ENCODE measurements at places on chromosomes 3 and 15.
A peak's percentile ranks its signal among the peaks of the same experiment; 100 is the strongest.

- H3K4me1 ChIP-seq = no peaks in the 10 kb centered on the region
- H3K36me3 ChIP-seq = no peaks in the 10 kb centered on the region
- no peak overlapping the region for H3K27ac ChIP-seq
- H3K27me3 ChIP-seq = peaks cover 6% of the 10 kb centered on the region
Measured at GRCh38 chr3:8560366-8561007, 58.9 kb downstream of the LMCD1 start.

GRCh38 chr3:154144825-154145465 is 23.8 kb downstream of the ARHGEF26 start:
- DNase-seq = no peak
- no peaks in the 10 kb centered on the region for H3K27me3 ChIP-seq
- H3K36me3 ChIP-seq = no peaks in the 10 kb centered on the region

DNA sequence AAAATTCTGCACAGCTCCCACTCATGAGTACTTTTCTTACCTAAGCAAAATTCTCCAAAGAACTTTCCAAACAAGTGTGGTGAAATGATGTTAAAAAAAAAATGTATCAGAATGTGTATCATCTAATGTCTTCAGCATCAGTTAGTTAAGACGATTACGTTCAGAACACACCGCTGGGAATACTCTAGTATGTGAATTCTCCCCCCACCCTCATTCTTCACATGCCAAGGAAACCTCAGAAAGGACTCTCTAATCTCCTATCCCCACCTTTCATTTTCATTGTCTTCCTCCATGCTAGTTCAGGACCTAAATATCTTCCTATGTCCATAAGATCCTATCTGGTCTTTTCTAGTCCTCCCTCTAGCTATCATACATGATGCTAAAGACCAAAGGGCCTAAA is 457.4 kb downstream of the SHQ1 start:
- H3K36me3 ChIP-seq = peaks cover 11% of the 10 kb centered on the region
- DNase-seq = no peak
- H3K27me3 ChIP-seq = no peaks in the 10 kb centered on the region
- H3K27ac ChIP-seq = no peak overlapping the region
- H3K4me3 ChIP-seq = no peak overlapping the region
- H3K4me1 ChIP-seq = peaks cover 27% of the 10 kb centered on the region

DNA sequence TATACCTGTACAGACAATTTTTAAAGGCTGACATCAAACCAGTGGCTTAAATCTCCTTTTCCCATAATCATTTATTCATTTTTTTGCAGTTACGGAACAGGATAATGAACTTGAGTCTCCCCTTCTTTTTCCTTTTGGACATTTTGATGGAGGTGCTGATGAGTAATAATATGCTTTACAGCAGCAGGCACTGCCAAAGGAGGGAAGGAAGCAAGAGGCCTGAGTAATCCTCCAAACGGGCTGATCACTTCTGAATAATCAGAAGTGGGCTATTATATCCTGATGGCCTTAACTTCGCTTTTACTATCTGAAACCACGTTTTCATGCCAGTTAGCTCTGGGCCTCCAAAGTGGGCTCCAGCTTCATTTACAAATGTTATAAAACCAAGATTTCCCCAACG is 527.2 kb downstream of the FOXP1 start:
- DNase-seq = no peak
- H3K27me3 ChIP-seq = no peaks in the 10 kb centered on the region
- H3K36me3 ChIP-seq = peaks cover 42% of the 10 kb centered on the region
- peaks cover 58% of the 10 kb centered on the region for H3K4me1 ChIP-seq

GRCh38 chr3:150656316-150656715 is 47.4 kb downstream of the ERICH6 start:
- no peak for DNase-seq
- no peak overlapping the region for H3K4me3 ChIP-seq
- H3K4me1 ChIP-seq = peaks cover 7% of the 10 kb centered on the region
- no peaks in the 10 kb centered on the region for H3K36me3 ChIP-seq
- H3K27me3 ChIP-seq = no peaks in the 10 kb centered on the region

GRCh38 chr3:185680231-185680630 is 94.1 kb downstream of the SENP2 start:
- no peaks in the 10 kb centered on the region for H3K4me1 ChIP-seq
- H3K27ac ChIP-seq = no peak overlapping the region
- no peak overlapping the region for H3K4me3 ChIP-seq
- H3K36me3 ChIP-seq = no peaks in the 10 kb centered on the region
- DNase-seq = no peak

DNA sequence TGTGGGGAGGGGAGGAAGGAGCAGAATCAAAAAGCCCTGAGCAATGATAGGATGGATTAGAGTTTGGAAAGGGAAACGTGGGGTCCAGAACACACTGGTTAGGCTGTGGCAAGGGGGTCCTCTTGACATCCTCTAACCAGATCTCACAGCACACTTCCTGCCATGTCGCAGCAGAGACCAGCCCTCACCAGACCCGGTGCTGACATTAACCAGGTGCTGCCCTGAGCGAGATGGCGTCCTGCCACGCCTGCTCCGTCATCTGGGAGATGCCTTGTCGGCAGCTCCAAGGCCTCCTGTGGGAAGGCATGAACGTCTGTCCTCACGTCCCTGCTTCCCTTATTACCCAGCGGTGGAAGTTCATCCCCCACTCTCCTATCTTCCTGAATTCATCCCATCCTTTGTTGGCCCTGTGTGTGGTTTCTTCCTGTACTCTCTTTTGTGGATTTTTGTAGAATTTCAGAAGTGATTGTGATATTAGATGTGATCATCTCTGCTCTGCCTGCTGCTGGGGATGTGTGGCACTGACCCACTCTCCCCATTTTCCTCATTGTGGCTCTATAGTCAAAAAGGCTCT is 29.4 kb upstream of the MYZAP start:
- H3K4me1 ChIP-seq = peaks cover 65% of the 10 kb centered on the region
- peaks cover 2% of the 10 kb centered on the region for H3K36me3 ChIP-seq
- DNase-seq = no peak
- H3K27ac ChIP-seq = peak overlapping the region; percentile 89
- peaks cover 9% of the 10 kb centered on the region for H3K27me3 ChIP-seq

DNA sequence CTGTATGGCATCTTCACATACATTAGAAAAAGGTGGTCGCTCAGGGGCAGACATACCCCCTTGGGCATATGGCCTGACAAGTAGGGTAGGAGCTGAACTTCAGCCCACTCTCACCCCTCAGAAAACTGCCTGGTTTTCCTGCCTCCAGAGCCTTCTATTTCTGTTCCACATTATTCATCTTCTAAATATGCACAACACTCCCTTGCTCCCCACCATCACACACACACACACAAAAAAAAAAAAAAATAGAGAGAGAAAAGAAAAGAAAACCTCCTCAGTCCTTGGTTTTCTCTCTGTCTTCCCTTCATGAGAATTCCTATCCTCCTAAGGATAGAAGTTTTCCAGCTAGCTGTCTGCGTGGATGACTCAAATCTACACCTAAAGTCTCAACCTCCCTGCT is 5.6 kb upstream of the ROPN1 start:
- no peak overlapping the region for H3K27ac ChIP-seq
- no peaks in the 10 kb centered on the region for H3K4me1 ChIP-seq
- H3K27me3 ChIP-seq = peaks cover 15% of the 10 kb centered on the region
- no peak for DNase-seq

DNA sequence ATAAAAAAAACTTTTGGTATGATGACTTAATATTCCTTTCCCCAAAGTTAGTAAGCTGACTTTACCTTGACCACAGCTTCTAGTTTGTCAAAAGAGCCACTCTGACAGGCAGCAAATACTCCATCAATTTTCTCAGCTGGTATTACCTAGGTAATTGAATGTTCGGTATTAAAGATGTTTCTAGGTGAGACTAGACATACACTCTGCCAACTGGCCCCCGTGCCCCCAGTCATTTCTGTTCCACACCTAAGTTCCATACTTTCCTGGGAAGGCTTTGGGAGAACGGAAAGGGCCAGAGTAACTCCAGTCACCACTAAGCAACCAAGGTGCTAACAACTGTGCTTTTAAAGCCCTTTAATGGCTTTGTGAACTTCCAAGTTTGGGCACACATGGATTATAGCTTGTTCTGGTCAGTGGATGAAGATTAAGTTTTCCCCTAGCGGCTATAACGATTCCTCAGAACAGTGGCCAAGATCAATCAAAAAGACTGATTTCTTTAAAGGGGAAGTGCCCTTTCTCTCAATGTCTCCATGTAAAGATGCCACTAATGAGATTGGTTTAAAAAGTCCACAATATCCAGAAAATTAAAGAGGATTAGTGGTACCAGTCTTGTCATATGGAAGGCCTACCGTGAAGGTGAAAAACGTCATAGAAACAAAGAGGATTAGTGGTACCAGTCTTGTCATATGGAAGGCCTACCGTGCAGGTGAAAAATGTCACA is 7.0 kb downstream of the EIF4A2 start:
- H3K27ac ChIP-seq = peak overlapping the region; percentile 87
- peaks cover 19% of the 10 kb centered on the region for H3K4me1 ChIP-seq
- no peaks in the 10 kb centered on the region for H3K27me3 ChIP-seq
- DNase-seq = no peak
- peaks cover 39% of the 10 kb centered on the region for H3K36me3 ChIP-seq

- H3K36me3 ChIP-seq = no peaks in the 10 kb centered on the region
- H3K4me3 ChIP-seq = no peak overlapping the region
- no peak overlapping the region for H3K27ac ChIP-seq
Measured at GRCh38 chr15:85984241-85984640, 95.4 kb upstream of the AGBL1 start.

DNA sequence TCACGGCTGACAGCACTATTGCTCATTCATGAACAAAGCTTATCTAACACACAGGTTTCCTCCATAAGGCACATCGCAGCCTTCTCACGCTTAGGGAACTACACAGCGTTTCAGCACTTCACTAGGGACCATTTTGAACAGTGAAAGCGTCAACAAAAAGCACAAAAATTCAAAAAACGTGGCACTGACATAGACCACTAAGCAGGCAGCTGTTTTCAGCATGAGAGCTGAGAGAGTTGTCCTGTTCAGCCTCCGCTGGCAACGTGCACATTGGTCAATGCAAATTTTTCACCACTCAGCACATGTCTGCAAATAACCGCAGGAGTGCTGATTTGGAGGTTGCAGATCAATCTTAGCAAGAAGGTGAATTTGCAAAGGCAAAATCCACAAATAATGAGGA is 109.2 kb downstream of the LRRK1 start:
- H3K27ac ChIP-seq = no peak overlapping the region
- peaks cover 93% of the 10 kb centered on the region for H3K36me3 ChIP-seq
- H3K27me3 ChIP-seq = no peaks in the 10 kb centered on the region
- peaks cover 2% of the 10 kb centered on the region for H3K4me1 ChIP-seq
- no peak overlapping the region for H3K4me3 ChIP-seq
- DNase-seq = no peak

- H3K27me3 ChIP-seq = peaks cover 71% of the 10 kb centered on the region
- no peak overlapping the region for H3K27ac ChIP-seq
- no peak for DNase-seq
- no peaks in the 10 kb centered on the region for H3K36me3 ChIP-seq
Measured at GRCh38 chr3:66593978-66594377, 93.2 kb upstream of the LRIG1 start.

- peaks cover 55% of the 10 kb centered on the region for H3K36me3 ChIP-seq
- no peaks in the 10 kb centered on the region for H3K27me3 ChIP-seq
- H3K27ac ChIP-seq = peak overlapping the region; percentile 100
- peaks cover 48% of the 10 kb centered on the region for H3K4me1 ChIP-seq
- peak overlapping the region; percentile 88 for H3K4me3 ChIP-seq
Measured at GRCh38 chr3:49723296-49723627, 489 bp downstream of the GMPPB start.

GRCh38 chr15:78175330-78175729 is 26.2 kb downstream of the IDH3A start:
- no peak overlapping the region for H3K27ac ChIP-seq
- no peaks in the 10 kb centered on the region for H3K27me3 ChIP-seq
- peaks cover 26% of the 10 kb centered on the region for H3K36me3 ChIP-seq
- H3K4me1 ChIP-seq = peaks cover 41% of the 10 kb centered on the region

- H3K4me3 ChIP-seq = no peak overlapping the region
- no peaks in the 10 kb centered on the region for H3K27me3 ChIP-seq
- DNase-seq = no peak
- H3K36me3 ChIP-seq = peaks cover 5% of the 10 kb centered on the region
- H3K27ac ChIP-seq = no peak overlapping the region
Measured at GRCh38 chr3:123194552-123194951, 7.2 kb upstream of the SEC22A start.

DNA sequence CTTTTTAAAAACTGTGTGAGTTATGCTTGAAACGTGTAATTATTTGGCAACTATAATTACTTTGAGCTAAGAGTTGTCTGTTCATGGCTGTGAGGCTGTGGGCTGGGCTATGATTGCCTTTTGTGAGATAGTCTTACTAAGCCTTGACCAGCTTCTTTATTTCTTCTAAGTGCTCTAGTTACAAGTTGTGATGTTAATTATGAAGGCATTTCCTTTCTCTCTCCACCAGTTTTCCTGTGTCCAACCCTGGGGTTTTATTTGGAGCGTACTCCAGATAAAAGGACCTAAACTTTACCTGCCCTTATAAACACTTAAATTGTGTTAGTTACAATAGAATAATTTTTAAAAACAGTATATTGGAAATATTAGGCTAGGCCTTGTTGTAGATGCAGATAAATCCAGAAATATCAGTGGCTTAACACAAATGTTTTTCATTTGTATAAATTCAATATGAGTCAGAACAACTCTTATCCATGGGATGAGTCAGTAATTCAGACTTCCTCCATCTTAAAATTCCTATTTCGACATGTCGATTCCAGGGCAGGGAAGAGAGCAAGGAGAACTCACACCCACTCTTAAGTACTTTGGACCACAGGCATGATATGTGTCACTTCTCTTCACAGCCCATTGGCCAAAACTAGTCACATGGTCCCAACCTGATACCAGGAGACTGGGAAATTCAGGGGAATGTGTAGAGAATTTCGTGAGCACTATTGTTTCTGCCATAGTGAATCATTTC is 17.0 kb downstream of the TMEM62 start:
- H3K27ac ChIP-seq = no peak overlapping the region
- DNase-seq = no peak
- H3K4me3 ChIP-seq = no peak overlapping the region
- H3K27me3 ChIP-seq = no peaks in the 10 kb centered on the region

DNA sequence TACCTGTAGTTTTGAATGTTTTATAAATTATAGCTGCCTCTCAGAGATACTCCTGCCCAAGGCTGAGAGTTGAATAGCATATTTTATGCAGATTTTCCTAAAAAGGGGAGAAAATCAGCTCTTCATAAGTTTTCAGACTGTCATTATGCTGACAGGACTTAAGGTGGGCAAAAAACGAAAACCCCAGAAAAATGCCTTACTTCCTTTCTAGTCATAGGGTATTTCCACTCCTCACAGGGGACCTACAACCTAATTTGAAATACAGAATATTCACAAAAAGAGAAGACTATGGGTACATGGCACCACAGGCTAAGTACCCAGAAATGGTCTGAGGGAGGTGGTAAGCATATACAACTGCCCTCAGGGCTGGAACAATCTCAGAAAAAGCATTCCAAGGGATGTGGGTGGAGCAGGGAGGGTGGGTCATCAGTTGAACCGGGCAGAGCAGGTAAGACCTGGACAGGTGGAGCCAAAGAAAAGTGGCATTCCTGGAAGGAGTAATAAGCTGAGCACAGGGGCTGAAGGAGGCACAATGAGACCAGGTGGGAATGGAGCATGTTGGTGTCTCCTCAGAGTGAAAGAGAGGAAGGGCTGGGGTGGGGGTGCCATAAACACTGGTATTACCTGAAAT is 10.6 kb upstream of the OXSR1 start:
- no peak for DNase-seq
- peaks cover 46% of the 10 kb centered on the region for H3K4me1 ChIP-seq

Data from stimulated activated naive B cell treated with anti-CD40 and anti-IgM and Interleukin-4, amounts not matched to agents 10 μg/mL and 1 μg/mL and 100 μg/mL, for 72 hours (primary cell).